ENCODE measurements at places on chromosomes 7 and 10.

DNA sequence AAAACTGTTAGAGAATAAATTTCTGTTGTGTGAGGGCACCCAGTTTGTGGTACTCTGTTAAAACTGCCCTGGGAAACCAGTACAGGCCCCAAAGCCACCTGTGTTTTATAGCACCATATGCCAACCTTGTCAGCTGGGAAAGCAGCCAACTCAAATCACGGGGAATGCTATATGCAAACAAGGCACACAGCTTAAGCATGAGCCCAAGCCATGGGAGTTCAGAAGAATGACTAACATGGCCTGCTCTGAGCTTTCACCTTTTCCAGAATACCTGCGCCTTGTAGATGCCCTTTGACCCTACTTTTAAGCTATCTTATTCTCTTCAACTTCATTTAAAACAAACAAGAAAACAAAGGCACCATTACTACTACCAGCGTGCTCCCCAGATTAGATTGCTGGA lies 5.5 kb upstream of the SLC25A13 start:
- DNase-seq: no peak

DNA sequence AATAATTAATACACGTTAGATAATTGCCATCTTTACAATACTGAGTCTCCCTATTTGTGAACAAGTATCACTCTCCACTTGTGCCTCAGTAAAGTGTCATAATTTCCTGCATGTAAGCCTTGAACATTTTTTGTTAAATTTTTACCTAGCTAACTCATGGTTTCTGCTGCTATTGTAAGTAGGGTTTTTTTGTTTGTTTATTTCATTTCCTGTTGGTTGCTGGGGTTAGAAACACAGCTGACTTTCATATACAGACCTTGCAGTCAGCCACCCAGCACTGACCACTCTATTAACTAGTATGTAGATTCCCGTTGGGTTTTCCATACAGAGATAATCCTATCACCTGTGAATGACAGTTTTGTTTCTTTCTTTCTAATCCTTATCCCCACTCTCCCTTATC lies 133.3 kb downstream of the MPP7 start:
- no peak for DNase-seq

- no peak for DNase-seq
These were observed 44.9 kb downstream of the SPDYE5 start for GRCh38 chr7:75536940-75537538.

GRCh38 chr10:50990568-50991455 lies 83.5 kb upstream of the PRKG1 start:
- no peak for DNase-seq

- peak; percentile 2 for DNase-seq
These were observed 7.2 kb upstream of the MBL2 start for GRCh38 chr10:52779541-52780390.

DNA sequence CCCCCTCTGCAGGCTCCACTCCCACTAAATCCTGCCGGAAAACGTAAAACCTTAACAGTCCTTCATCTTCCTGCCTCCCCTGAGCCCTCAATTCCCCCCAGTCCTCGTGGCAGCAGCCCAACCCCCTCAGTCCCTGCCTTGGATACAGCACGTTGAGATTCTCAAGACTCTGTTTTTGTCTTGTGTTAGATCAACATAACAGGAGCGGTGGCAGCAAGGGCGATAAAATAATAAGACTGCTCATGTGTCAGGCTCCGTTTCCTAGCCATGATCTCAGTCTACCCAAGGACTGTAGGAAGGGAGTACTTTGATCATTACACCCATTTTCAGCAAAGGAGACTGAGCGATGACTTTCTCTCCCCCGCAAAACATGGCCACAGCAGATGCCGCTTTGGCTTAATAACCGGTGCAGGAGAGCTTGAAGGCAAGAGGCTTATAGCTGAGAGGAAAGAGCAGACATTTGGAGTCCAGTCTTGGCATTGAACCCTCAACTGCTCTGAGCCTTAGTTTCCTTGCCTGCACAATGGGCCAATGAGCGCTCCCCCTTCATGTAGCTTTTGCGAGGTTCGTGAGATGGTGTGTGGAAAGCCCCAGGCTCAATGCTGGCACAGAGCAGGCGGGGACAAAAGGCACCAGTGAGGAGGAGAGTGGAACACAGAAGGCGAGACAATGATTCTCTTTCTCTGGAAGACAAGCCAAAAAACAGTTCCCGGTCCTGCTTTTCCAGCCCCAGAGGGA lies 42.1 kb upstream of the PCBD1 start:
- no peak for DNase-seq

DNA sequence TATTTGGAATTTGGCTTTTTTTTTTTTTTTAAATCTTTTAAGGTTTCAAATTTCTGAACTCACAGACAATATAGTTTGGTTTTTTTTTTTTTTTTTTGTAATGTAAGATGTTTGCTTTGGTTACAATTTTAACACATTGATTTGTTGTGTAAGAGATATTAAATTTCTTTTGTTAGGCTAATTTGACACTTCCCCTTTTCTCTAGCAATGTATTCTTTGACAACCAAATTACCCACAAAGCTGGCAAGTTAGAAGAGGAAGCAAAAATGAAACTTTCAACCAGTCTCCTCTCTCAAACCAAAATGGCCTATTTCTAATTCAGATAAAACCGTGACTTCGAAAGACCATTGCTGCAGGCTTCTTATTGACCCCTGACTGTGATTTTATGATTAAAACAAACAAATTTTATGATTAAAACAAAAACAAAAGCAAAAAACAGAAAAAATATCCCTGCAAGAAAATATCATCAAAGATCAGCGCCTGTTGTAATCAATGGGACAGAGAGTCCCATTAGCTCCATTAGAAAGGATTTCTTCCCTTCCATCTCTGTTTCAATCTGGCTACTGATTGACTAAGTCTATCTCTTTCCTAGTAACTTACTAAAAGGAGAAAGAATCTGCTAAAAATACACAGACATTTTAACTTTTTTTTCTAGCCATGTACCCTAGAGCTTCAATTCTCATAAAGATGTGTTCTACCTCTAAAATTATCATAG lies 489.2 kb downstream of the MDFIC start:
- DNase-seq: no peak

Measured in stimulated activated CD8-positive, alpha-beta memory T cell treated with anti-CD3 and anti-CD28 coated beads, Interleukin-4, amount 100 ng/mL, for 1 hour (primary cell).